ENCODE measurements at places on chromosomes 16 and 17. TPM values are rescaled to one million over a fixed set of nuclear protein-coding genes. Genes with fewer than 3 reads are reported as not detected.

DNA sequence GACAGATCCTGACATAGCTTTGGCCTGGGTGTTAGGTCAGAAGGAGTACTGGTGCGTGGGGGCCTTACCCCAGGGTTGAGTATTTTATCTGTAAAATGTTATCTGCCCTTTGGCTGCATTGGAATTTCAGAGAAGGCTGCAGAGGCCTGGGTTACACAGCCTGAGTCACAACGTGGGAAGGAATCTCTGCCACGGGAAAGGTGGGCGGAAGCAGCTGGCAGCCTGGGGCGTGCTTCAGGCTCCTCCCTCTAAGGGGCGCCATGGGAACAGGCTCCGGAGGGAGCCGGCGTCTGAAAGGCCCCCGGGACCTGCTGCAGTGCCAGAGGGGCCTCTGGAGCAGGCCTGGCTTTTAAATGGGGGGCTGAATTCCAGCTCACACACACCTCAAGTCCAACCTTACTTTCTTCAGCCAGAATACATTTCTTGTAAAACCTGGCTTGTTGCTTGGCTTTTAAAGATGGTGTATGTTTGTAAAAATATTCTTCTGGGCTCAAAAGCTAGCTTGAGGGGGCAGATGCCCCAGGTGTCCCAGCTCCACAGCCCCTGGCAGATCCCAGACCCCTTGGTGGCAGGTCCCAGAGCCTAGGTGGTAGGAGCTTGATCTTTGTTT is 142.2 kb downstream of the RAB11FIP4 start:
- H3K27me3 ChIP-seq: no peaks in the 10 kb centered on the region
- DNase-seq: peak; percentile 28
- no peak overlapping the region for H3K27ac ChIP-seq
- no peak overlapping the region for H3K4me3 ChIP-seq

- no peak overlapping the region for H3K4me3 ChIP-seq
- no peaks in the 10 kb centered on the region for H3K27me3 ChIP-seq
- H3K36me3 ChIP-seq: no peaks in the 10 kb centered on the region
- no peak overlapping the region for H3K27ac ChIP-seq
- DNase-seq: no peak
- H3K4me1 ChIP-seq: no peaks in the 10 kb centered on the region
Measured at GRCh38 chr16:61681673-61682072, 354.6 kb downstream of the CDH8 start.

DNA sequence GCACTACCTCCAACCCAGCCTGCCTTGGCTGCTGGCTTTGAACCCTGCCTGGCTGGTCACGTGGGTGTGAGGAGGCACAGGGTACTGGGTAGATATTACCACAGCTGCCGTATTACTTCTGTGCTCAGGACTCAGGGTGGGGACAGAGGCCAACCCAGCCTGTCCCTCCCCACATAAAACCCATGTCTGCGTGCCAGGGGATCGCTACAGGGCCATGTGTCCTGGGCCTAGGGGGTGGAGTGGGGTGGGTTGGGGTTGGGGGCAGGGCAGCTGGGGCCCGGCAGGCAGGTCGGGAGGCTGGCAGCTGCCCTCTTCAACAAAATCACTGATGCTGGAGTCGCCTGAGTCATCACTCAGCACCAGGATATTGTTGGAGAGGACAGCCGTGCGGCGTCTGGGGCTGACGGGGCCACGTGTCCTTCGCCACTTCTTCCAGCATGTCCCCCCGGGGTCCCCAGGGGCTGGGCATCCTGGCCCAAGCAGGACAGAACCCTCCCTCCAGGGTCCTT is 39.7 kb upstream of the PVALEF start:
- DNase-seq: no peak
- H3K27ac ChIP-seq: no peak overlapping the region
- H3K4me3 ChIP-seq: no peak overlapping the region
- no peaks in the 10 kb centered on the region for H3K4me1 ChIP-seq
- no peaks in the 10 kb centered on the region for H3K27me3 ChIP-seq
- no peaks in the 10 kb centered on the region for H3K36me3 ChIP-seq

- no peak for DNase-seq
- no peak overlapping the region for H3K4me3 ChIP-seq
- no peaks in the 10 kb centered on the region for H3K36me3 ChIP-seq
- H3K27me3 ChIP-seq: no peaks in the 10 kb centered on the region
- H3K27ac ChIP-seq: no peak overlapping the region
Measured at GRCh38 chr17:59139939-59140338, 15.0 kb downstream of the SKA2 start.

DNA sequence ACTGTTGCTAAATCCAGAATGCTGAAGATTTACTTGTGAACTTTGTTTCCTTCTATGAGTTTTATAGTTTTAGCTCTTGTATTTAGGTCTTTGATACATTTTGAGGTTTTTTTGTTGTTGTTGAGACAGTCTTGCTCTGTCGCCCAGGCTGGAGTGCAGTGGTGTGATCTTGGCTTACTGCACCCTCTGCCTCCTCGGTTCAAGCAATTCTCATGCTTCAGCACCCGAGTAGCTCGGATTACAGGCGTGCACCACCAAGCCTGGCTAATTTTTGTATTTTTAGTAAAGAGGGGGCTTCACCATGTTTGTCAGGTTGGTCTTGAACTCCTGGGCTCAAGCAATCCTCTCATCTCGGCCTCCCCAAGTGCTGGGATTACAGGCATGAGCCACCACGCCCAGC is 14.4 kb downstream of the TENT4B start:
- peaks cover 48% of the 10 kb centered on the region for H3K4me1 ChIP-seq
- H3K27ac ChIP-seq: peak overlapping the region; percentile 67
- H3K36me3 ChIP-seq: peaks cover 17% of the 10 kb centered on the region
- H3K4me3 ChIP-seq: peak overlapping the region; percentile 43
- no peak for DNase-seq

DNA sequence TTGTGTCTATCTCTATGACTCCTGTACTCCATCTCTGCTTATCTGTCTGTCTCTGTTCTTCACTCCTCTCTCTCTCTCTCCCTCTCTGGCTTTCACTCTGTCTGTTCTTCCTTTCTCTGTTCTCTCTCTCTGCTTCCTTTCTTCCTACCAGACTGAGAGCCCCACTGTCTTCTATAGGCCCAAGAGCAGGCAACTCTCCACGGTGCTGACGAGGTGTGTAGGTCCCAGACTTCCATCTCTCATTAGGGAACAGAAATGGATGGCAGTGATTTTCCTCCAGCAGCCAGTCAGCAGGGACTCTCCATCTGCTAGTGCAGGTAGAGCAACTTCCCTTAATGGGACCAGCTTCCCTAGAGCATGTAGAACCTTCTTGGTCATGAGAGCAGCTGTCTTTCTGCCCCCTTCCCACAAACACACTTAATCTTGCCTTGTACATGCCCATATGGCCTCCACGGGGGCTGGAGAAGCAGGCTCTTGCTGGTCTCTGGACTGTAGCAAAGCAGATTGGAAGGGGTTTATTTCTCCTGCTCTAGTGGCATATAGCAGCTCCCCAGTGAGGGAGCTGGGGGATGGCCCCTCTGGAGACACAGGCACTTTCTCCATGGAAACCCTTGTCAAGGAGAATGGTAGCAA is 47.8 kb upstream of the NLRP1 start:
- no peak overlapping the region for H3K27ac ChIP-seq
- no peak for DNase-seq
- no peaks in the 10 kb centered on the region for H3K36me3 ChIP-seq
- H3K4me3 ChIP-seq: no peak overlapping the region
- H3K27me3 ChIP-seq: peaks cover 14% of the 10 kb centered on the region
- no peaks in the 10 kb centered on the region for H3K4me1 ChIP-seq

Gene PYY
- not detected for total RNA-seq

Gene KRTAP9-4
- total RNA-seq: not detected

GRCh38 chr17:68822719-68823289 is 132.4 kb downstream of the ABCA8 start:
- H3K4me1 ChIP-seq: no peaks in the 10 kb centered on the region
- no peak for DNase-seq
- no peak overlapping the region for H3K4me3 ChIP-seq
- no peaks in the 10 kb centered on the region for H3K27me3 ChIP-seq
- no peak overlapping the region for H3K27ac ChIP-seq

DNA sequence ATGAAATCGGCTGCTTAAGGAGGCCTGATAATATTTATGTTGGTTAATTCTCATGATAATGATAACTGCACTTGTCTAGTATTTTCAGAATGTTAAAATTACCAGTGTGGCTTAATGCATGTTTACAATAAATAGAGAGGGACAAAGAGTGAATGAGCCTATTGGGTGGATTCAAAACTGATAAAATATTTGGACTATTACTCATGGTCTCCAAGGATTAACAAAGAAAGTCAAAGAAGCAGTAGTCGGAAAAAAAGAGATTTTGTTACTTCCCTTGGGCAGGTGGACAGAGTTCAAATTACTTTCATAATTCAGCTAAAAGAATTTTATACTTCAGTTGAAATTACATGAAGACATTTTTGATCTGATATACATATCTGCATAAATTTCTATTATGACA is 258.2 kb upstream of the PMFBP1 start:
- peaks cover 6% of the 10 kb centered on the region for H3K36me3 ChIP-seq
- H3K27ac ChIP-seq: no peak overlapping the region
- no peaks in the 10 kb centered on the region for H3K4me1 ChIP-seq
- H3K4me3 ChIP-seq: no peak overlapping the region

DNA sequence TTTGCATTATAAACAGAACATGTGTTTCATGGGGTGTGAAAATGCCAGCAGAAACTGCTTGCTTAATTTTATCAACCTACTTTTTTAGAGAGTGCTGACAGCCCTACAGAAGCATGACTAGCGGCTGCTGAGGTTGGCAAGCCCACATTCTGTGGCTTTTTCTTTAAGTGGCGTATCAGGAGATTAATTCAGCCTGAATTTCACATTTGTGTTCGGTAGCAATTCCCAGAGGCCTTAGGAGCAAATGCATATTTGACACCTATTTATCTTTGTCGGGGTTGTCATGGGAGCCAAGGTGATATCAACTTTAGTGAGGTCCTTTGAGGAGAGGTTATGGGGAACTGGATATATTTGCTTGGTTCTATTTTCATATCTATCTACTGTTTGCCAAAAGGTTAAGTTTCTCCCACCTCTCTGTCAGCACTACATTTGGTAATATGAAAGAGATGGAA is 140.9 kb downstream of the KCNJ2 start:
- no peak overlapping the region for H3K4me3 ChIP-seq
- no peaks in the 10 kb centered on the region for H3K27me3 ChIP-seq
- H3K27ac ChIP-seq: no peak overlapping the region
- H3K4me1 ChIP-seq: no peaks in the 10 kb centered on the region
- no peak for DNase-seq

Gene SRCIN1
- total RNA-seq: 0.37 TPM
